Keratinocyte (primary cell): ENCODE measurements at places on chromosomes 2 and 18.

GRCh38 chr2:177670791-177671535 is 278.4 kb downstream of the AGPS start:
- no peak for DNase-seq

- DNase-seq = no peak
Observed at GRCh38 chr18:56240405-56240804, 398.0 kb downstream of the TXNL1 start.

GRCh38 chr2:65518751-65519150 is 86.4 kb upstream of the SPRED2 start:
- DNase-seq = no peak

GRCh38 chr2:27242614-27242951 is 20.3 kb downstream of the SLC30A3 start:
- DNase-seq = no peak

DNA sequence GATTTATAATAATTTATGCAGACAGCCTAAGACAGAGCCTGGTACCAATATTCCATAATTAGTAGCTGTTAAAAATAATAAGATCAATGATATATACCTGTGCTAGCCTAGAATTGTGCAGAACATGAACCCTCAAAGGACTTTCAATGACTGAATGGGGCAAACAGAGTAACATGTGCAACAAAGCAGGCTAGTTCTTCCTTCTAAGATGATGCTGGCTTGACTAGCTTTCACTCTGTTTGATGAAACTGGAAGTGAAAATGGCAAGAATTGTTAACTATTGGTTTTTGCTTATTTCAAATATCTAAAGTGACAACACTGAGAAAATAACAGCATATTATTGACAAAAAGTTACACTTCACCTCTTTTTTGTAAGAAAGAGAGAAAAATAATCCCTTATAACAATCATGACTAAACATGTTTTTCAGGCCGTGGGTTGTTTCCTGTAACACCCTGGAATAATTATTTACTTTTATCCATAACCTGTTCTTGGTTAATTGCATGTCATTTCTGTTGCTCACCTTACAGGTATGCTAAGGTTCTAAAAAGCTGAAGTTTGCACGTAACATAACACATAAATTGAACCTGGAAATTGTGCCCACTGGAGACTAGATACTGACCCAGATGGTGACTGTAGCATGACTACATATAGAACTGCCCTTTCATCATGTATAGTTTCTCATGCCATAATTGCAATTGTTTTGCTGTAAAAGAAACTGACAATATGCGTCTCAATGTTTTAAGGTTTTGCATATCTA is 108.7 kb downstream of the C18orf54 start:
- DNase-seq = no peak

DNA sequence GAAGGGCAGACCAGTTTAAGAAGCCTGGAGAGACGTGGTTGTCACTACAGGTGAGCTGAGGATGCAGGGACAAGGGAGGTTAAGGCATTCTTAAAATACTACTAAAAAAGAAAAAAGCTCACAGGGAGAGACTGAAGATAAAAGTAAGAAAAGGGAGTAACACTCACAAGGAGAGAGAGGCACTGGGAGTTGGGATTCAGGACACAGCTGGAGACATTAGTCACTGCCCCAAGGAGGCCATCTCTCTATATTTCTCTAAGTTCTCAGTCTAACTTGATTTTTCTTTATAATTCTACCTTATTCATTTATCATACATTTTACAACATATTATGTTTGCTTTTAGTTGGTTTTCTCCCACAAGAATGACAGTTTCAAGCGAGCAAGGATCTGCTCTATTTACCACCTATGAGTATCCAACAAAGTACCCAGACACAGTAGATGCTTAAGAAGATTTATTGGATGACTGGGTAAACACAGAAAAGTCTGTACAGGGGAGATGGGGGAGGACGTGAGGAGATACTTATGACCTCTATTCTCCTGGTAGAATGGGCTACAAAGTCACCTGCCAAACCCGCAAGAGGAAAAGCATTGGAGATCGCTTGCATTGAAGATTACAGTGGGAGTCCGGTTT is 2.2 kb downstream of the SERPINE2 start:
- no peak for DNase-seq

GRCh38 chr2:150387586-150388288 is 99.7 kb downstream of the RND3 start:
- no peak for DNase-seq

GRCh38 chr2:68158134-68158447 is 403 bp downstream of the PNO1 start:
- DNase-seq = no peak

GRCh38 chr18:31741097-31741735 is 19.5 kb downstream of the SLC25A52 start:
- DNase-seq = no peak

DNA sequence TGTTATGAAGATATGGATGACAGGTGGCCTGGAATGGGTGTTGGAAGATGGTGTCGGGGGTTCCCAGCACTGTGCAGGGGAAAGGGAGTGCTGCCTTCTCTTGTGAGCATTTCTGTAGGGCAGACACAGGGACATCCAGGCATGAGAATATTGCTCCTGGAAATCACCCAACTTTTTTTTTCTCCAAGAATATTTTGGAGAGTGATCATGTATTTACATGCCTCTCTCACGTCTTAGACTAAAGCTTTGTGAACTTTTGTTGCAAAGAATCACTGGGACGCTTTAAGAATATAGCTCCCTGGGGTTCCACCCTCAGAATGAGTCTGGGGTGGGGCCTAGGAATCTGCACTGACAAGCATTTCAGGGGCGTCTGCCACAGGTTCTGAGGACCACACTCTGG is 68.7 kb downstream of the VWA3B start:
- no peak for DNase-seq

- DNase-seq = no peak
Observed at GRCh38 chr2:162465430-162465829, 121.5 kb downstream of the GCA start.

DNA sequence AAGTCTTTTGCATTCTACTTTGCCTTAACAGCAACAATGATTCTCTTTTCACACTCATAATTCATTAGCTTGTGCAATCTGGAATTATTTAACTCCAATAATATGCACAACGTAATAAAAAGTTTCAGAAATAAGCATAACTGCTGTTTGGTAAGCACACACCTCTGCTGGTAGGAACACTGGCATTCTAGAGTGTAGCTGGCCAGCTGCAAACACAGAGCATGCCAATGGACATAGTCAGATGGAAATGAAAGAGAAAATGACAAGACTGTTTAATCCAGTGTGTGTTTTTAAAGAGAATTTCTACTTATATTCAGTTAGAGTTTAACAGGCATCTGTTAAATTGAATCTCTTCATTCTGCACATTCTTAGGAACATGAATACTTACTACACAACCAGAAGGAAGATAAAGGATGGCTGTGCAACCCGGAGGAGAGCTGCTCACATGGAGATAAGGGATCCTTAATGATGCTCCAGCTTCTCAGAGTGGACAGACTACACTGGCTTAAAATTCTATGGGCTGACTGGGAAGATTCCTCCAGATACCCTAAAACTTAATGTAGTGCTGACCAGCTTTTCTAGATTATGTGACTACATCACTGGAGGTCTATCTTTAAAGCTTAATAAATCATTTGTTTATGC is 94.6 kb upstream of the CHAC2 start:
- no peak for DNase-seq

DNA sequence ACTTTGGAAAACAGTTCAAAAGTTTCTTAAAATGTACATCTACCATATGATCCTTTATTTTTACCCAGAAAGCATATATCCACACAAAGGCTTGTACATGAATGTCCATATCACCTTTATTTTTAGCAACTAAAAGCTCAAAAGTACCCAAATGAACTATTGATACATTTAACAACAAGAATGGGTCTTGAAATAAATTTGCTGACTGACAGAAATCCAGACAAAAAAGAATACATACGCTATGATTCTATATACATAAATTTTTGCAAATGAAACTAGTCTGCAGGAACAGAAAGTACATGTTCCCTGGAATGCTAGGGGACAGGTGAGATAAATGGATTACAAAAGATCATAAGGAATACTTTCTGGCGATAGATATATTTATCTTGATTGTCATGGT is 96.3 kb upstream of the KYNU start:
- DNase-seq = no peak

GRCh38 chr2:199973703-199974102 is 18.3 kb downstream of the MAIP1 start:
- no peak for DNase-seq

- DNase-seq = no peak
Observed at GRCh38 chr2:68156419-68156818, 1.3 kb upstream of the PNO1 start.

- DNase-seq = no peak
Observed at GRCh38 chr2:147607379-147607778, 237.4 kb upstream of the ACVR2A start.

- DNase-seq = no peak
Observed at GRCh38 chr2:148730085-148730484, 85.5 kb downstream of the EPC2 start.

GRCh38 chr18:74389991-74390390 is 67.1 kb downstream of the DIPK1C start:
- no peak for DNase-seq

DNA sequence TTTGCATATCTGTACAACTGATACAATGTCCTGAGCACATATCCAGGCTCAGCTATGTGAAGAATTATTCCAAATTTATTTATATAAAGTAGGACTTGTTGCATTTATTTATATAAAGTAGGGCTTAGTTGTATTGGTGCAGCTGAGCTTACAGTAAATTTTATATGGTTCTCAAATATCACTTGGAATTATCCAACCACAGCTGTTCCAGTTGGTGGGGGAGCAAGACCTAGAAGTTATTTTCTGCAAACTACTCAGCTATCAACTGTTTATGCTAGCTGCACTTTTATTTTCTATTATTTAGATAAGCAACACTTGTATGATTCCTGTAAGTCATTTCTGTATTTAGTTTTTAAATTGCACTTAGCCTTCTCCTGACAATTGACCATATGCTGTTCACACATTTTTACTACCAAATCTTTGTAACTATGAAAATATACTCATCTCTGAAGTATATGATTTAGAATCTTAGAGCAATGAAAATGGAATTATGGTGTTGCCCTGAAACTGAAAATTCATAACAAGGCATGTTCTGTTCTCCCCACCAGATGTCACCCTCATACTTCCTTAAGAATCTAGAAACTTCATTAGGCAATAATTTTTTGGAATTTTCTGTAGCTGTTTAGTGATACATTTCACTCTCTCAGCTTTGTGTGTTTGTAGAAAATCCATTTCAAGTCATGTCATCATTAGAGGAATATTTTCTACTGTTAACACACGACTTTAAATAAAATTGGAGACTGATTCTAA is 157.0 kb upstream of the CBLN2 start:
- no peak for DNase-seq

GRCh38 chr18:49638209-49638785 is 76.4 kb downstream of the LIPG start:
- DNase-seq = no peak

DNA sequence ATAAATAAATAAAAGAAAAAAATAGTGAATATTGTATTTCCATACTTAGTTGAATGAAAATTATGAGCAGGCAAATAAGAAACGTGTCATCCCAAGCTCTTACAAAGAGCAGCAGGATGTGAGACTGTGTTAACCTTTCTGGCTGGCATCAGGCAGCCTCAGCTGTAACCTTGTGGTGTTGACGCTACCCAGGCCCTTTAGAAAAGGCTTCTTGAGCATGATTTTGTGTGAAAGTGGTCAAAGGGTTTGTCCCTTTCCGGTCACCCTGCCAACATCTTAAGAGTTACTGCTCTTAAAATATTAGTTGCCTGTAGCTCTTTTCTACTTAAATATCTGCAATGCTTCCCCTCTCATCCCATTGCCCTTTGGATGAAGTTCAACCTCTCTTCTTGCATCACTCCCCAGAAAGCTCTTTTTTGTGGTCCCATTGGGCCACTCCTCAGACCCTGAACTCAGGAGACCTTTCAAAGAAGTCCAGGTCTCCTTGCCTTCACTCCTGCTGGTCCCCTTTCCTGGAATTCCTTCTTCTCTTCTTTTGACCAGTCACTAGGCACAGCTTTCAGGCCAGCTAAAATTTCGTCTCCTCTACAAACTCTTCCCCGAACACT is 35.0 kb downstream of the RHOB start:
- no peak for DNase-seq

GRCh38 chr2:237693291-237693994 is 66.1 kb downstream of the LRRFIP1 start:
- DNase-seq = no peak

GRCh38 chr2:58434692-58435091 is 193.6 kb upstream of the FANCL start:
- no peak for DNase-seq

DNA sequence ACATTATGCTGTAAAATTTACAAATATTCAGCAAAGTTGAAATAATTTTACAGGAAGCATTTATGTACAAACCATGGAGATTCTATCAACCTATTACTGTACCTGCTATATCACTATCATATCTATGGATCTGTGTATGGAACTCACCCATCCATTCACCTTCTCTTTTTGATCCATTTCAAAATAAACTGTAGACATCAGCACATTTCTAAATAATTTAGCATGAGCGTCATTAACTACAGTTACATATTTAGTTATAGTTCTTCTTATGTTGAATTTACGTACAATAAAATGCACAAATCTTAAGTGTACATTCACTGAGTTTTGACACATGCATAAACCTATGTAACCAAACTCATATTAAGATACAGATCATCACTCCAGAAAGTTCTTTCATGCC is 127.8 kb upstream of the BCL2L11 start:
- no peak for DNase-seq

DNA sequence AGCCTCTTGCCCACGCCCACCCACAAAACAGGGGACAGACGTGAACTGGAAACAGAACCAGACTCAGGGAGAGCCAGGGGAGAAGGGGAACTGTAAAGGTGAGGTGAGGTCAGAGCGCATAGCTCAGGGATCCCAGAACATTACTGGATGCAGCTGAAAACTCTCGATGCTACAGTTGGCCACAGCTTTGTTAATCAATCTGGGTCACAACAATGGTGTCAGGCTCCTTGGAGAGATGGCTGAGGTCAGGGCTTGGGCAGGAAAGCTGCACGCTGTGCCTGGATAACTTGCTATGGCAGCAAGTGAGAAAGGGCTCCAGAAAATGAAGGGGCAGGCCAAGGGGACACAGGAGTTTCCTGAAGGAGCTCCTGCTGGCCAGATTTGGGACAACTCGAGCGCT is 263.3 kb downstream of the TFCP2L1 start:
- DNase-seq = no peak

DNA sequence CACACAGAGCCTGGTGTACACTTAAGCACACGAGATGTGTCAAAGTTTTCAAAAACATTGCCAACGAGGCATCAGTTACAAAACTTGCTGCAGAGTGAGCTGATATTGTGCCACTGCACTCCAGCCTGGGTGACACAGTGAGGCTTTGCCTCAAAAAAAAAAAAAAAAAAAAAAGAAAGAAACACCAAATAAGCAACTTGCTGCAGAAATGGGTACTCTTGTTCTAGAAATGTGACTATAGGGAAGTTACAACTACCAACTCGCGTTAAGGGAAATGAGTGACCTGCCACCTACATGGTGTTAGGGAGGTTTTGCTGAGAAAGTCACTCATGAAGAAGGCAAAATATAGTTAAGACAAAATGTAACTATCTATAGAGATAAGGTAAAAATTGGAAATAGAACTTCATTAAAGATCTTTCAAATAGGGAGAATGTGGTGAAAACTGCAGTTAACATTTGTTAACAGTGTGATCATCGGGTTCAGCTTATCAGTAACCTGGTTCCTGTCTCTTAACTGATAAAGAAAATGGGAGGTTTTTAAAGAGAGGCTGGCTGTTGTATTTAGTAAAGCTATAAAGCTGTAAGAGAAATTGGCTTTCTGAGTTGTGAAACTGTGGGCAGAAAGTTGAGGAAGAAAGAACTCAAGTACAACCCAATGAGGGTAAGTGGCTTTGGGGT is at the start of gene IL1RL1:
TSS of gene IL1RL1 (plus strand) at position 600 of the 677 bp plus-strand sequence. CDS start 26,702 bp downstream, outside the sequence.
- no peak for DNase-seq
